DMS53 (cell line): ENCODE measurements at places on chromosomes 6 and 20.
A peak's percentile ranks its signal among the peaks of the same experiment; 100 is the strongest.

DNA sequence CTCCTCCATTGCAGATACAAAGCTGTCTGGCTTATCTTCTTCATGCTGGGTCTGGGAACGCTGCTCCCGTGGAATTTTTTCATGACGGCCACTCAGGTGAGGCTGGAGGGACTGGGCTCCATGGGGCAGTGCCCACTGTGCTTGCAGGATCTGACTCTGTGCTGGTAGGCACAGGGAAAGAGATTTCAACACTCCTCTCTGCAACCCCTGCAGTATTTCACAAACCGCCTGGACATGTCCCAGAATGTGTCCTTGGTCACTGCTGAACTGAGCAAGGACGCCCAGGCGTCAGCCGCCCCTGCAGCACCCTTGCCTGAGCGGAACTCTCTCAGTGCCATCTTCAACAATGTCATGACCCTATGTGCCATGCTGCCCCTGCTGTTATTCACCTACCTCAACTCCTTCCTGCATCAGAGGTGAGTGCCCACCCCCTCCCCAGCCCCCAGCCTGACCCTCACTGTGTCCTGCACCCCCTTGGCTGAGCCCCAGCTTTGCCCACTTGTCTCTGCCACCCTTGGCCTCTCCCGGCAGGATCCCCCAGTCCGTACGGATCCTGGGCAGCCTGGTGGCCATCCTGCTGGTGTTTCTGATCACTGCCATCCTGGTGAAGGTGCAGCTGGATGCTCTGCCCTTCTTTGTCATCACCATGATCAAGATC, 6.1 kb downstream of the SLC29A1 start:
- no peak for DNase-seq

- DNase-seq: no peak
Measured at GRCh38 chr6:73207221-73207837, 18.0 kb downstream of the KHDC1L start.

DNA sequence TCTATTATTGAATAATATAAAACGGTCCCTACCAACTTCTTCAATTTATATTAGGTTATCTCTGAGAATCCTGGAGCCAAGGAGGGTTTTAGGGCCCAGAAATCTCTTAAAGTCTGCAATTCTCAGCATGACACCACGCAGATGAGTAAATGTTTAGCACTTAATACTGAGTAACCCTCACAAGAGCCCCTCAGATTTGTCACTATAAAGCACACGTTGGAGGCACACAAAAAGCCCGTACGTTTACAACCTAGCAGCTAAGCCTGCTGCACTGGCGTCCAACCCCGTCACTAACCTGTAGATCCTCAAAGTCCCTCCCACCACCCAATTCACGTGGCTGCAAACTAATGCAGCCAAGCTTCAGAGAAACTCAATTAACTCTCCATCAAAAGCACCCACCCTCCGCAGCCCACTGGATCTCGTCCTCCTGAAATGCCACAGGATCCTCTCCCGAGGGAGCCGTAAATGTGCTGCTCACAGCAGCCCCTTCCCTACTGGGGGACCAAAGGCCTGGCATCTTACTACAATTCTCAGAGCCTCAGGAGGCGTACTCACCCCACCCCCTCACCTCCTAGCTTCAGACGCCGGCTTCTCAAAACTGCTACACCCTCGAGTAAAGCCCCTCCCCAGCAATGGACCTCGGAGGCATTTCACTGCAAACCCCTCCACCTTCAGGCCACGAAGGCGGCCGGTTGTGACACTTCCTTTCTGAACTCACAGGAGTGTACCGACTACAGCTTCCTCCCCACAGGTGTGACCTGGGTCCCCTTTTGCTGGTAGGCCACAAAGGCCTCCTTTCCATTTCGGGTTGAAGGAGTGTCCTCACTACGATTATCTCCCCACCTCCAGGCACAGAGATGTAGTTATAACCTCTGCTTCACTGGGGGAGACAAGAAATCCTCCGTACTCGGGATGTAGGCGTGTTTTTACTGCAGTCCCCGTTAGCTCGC, 909 bp downstream of the CPNE1 start:
- DNase-seq: peak; percentile 72

DNA sequence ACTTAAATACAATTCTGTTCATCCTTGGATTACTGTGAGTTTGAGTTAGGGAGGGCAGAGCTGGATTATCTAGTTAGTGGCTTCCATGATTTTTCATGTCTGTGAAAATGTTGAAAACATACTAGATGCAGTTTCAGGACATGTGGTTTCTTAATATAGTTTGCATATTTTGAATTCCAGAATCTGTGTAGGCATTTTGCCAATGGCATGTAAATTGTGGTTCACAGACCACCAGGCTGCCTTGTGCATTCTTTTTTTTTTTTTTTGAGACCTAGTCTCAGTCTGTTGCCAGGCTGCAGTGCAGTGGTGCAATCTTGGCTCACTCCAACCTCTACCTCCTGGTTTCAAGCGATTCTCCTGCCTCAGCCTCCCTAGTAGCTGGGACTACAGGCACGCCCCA, 42.8 kb downstream of the CDC5L start:
- no peak for DNase-seq

GRCh38 chr6:170007468-170008293, 256.3 kb downstream of the ERMARD start:
- DNase-seq: peak; percentile 25

DNA sequence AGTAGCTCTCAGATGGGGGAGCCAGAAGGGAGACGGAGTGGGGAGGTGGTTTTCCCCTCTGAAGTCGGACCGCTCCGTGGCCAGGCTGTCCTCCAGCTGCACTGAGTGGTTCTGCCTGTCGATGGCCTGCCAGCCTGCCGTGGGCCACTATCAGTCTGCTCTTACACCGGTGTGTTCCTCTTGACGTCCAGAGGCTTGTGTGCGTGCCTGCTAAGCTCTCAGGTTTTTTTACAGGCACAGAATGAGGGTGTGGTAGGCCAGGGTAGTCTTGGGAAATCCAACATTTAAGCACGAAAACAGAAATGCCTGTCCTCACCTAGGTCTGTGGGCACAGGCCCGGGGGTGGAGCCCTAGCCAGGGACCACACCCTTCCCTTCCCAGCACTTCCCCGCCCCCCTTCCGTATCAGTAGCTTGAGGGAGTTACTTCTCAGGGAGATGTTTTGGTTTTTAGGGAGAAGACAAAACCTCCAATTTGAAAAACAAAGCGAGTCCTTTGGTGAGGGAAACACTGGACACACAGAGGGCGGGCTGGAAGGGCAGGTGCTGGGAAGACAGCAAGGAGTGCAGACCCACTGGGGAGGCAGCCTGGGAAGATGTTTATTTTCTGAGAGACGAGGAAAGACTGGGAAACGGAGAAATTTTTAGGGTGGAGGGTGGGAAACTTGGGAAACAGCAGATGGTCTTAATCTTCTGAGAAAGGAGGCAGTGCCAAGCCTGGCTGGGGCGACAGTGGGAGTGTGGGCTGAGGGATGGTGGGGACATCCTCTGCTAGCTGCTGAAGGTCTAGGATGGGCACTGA, 106.5 kb downstream of the LY86 start:
- DNase-seq: no peak

DNA sequence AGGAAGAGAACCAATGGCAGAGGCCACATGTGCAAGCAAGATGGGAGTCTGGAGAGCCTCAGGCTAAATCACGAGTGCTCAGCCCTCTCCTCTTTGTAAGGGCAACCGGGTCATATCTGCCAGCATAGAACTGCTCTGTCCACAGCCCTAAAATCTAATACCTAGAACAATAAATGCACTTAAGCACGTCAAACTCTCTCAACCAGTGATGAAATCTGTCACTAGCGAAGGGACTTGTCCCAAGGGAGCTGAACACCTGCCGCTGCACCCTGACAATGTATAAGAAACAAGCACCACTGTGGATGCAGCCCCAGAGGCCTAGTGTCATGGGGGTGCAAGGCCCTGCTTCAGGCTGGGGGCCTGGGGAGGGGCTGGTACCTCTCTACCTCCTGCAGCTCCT, 82.5 kb downstream of the PRL start:
- no peak for DNase-seq

GRCh38 chr6:142304241-142304640, 2.4 kb downstream of the ADGRG6 start:
- DNase-seq: no peak

DNA sequence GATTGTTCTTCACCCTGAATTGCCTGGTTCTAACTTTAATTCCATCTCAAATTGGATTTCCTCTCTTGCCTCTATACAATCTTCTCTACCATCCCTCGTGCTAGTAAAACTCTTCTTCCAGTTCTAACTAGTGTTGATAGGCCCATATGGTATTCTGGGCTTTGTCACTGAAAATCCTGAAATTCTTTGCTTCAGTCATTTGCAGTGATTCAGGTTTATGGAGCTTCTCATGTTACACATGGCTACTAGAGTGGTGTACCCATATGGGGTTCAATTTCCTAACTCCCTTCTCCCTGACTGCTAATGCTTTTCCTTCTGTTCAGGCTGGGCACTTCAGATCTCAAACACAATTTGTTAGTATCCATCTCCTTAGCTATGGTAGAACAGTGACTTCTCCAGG, 956.6 kb downstream of the KIF16B start:
- no peak for DNase-seq

- no peak for DNase-seq
Measured at GRCh38 chr6:52241819-52242218, 2.5 kb downstream of the IL17F start.

DNA sequence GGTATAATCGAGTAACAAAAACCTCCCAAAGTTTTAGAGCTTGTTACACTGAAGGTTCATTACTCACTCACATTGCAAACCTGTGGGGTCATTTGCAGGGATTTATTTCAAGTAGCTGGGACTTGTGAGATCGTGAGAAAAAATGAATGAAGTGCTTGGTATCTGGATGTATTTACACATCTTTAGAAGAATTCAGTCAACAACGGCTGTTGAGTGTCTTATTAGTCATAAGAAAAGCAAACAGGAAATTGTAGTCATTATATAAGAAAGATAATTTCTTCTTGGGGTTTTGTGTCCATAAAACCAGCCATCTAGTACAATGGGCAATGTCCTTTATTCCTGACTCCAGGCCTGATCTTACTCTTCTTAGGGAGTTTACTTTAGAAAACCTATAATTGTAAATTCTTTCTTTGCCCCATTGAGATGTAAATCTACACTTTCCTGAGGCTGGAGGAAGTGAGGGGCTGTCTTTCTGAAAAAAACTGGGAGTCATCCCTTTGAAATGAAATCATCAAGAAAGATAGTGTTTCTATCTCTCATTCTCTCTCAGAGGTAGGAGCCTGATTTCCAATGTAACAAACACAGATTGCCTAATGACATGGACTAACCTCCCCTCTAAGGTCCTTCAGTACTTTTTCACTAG, 202.5 kb upstream of the ASCC3 start:
- peak; percentile 75 for DNase-seq

DNA sequence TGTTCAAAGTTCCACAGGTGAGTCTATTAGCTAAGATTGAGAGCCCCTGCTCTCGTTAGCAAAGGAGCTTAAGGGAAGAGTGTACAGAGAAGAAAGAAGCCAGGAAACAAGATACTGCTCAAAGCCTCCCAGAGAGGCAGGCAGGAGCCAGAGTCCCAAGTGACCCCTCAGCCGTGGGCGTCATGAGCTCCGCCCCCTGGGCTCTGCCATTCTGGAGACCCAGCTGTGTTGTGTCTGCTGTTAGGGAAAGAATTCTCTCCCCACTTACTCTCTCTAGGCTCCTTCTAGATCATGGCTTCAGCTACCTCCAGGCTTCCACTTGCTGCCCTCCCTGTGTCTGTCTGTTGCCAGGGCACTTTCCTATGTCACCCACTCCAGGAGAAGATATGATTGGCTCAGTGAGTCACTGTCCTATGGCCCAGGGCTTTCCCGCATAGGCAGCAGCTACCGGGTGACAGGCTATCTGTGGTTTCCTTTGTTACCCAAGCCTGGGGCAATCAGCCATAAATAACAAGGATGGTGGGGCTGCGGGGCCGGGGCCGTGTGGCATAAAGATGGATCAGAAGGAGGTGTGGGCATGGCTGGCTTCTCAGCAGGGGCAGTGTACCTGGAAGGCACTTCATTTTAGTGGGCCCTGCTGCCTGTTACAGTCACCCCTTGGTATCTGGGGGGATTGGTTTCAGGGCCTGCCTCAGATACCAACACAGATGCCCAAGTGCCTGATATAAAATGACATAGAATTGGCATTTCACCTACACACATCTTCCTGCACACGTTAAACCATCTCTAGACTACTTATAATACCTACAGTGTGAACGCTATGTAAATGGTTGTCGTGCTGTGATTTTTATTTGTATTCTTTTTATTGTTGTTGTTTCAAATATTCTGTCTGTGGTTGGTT, 118.9 kb downstream of the ARMC2 start:
- no peak for DNase-seq
